ENCODE measurements at places on chromosomes 16 and 17.

DNA sequence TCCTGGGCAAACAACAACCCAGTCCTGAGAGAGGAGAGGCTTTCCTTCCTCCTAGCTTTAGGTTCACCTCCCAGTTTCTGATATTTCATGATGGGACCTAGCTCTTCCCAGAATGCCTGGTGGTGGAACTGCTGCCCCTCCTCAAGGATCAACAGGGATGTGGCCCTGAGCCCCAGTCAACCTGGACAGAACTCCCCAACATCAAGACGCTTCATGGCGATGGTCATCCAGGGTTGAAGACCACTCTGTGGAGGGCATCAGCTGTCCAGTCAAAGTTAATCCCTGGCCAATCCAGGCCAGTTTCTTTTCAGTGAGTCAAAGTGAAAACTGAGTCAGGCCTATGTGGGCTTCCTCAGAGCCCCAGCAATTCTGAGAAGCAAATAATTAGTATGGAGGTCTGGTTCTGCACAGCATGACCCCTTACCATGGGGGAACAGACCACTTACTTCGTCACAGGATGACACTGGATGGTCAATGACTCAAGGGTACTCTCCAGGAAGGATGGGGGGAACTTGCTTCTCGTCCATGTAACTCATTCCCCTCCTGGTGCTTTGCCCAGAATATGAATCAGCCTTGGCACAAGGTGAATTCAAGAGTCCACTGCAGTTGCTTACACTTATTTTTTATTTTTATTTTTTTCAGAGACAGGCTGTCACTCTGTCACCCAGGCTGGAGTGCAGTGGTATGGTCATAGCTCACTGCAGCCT lies 14.7 kb upstream of the XYLT2 start:
- peak; percentile 93 for DNase-seq

GRCh38 chr16:50323335-50324011 lies 45.3 kb downstream of the BRD7 start:
- peak; percentile 62 for DNase-seq

- DNase-seq, result no peak
Measured at GRCh38 chr16:73743665-73744496, 552.7 kb upstream of the PSMD7 start.

DNA sequence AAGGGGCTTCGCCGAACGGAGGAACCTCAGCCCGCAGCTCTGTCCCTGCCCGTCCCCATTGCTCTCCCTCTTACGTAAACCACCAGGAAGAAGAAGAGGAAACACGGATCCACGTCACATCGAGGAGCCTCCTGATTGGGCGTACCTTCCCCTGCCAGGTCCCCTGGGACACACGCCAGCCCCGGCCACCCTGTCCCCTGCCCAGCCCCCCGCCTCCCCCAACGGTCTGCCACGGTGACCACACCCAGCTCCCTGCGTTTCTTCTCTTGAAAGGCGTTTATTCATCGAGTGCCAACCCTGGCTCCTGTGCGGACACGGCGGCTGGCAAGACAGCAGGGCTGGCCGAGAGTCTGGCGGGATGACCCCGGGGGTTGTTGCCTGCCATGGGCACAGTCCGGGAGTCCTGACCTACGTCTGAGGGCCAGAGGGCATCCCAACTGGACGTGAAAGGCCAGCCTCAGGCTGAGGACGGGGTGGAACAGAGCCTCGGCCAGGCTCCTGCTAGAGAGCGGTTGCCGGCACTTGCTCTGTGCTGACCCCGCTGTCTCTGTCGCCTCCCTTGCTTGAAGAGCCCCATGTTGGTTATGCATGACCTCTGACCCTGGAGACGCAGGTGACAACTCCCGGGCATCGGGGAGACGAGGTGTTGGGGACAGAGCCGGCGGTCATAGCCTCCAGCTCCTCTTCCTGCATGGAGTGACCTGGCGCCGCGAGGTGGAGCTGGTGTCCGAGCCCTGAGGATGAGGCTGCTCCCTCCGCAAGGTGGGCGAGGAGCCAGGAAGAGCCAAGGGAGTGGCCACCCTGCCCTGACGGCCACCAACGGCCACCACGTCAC lies 40.5 kb upstream of the ACSF3 start:
- peak; percentile 49 for DNase-seq

DNA sequence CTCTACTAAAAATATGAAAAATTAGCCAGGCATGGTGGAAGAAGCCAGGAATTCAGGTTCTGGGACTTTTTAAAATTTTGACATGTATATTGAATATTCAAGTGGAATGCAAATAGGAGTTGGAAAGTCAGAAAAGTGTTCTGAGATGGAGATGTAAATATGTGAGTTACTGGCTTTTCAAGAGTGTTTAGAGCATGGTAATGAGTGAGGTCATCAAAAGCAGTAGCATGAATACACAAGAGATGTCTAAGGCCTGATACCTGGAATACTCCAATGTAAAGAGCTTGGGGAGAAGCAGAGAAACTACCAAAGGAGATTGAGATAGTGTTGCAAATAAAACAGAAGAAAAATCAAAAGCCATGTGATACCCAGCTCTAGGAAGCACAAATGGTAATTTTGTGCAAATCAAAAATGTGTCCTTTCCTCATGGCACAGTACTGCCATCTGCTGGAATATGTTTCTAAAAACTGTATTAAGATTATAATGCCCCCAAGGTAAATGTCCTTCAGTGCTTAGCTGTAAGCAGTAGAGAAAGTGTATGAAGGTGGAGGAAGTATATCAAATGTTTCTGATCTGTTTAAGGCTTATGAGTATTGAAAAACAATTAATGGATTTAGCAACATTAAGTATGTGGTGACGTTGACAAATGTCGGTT lies 908.4 kb downstream of the KCNJ18 start:
- peak; percentile 52 for DNase-seq

GRCh38 chr17:42844271-42844670 lies at the start of gene AOC2:
Gene AOC2, plus strand, starts transcription at chr17:42844580. Its CDS starts 47 bp downstream, at chr17:42844627.
- no peak for DNase-seq

GRCh38 chr16:85363881-85364280 lies 249.2 kb upstream of the GSE1 start:
- peak; percentile 74 for DNase-seq

GRCh38 chr17:67594115-67594880 lies 123.4 kb upstream of the NOL11 start:
- DNase-seq, result no peak

GRCh38 chr16:4064950-4065352 lies 51.3 kb downstream of the ADCY9 start:
- no peak for DNase-seq

GRCh38 chr17:21549107-21549687 lies 143.1 kb upstream of the KCNJ18 start:
- peak; percentile 78 for DNase-seq

DNA sequence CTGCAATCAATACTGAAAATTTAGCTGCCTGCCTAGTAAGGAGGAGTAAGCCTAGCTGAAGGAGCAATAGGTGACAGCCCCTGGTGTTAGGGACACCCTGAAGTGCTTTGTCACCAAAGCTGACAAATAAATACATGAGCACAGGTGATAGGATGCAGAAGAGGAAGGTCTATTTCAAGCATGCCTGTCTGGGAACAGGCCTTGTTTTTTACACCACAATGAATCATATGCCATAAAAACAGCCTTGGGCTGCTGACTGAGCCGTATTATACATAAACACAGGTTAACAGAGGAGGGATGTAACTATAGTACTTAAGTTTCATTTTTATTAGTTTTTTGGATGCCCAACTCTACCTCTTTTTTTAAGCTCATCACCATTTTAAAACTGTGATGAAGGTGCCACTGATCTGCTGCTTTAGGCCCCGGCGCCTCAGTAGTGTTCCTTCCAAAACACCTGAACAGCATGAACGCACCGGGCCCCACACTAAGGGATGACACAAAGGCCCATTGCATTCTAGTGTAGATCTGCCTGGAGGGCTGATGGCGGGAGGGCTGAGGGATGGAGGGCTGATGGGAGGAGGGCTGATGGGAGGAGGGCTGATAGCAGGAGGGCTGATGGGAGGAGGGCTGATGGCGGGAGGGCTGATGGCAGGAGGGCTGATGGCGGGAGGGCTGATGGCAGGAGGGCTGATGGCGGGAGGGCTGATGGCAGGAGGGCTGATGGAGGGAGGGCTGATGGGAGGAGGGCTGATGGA lies 150.3 kb downstream of the AATF start:
- DNase-seq, result peak; percentile 10

DNA sequence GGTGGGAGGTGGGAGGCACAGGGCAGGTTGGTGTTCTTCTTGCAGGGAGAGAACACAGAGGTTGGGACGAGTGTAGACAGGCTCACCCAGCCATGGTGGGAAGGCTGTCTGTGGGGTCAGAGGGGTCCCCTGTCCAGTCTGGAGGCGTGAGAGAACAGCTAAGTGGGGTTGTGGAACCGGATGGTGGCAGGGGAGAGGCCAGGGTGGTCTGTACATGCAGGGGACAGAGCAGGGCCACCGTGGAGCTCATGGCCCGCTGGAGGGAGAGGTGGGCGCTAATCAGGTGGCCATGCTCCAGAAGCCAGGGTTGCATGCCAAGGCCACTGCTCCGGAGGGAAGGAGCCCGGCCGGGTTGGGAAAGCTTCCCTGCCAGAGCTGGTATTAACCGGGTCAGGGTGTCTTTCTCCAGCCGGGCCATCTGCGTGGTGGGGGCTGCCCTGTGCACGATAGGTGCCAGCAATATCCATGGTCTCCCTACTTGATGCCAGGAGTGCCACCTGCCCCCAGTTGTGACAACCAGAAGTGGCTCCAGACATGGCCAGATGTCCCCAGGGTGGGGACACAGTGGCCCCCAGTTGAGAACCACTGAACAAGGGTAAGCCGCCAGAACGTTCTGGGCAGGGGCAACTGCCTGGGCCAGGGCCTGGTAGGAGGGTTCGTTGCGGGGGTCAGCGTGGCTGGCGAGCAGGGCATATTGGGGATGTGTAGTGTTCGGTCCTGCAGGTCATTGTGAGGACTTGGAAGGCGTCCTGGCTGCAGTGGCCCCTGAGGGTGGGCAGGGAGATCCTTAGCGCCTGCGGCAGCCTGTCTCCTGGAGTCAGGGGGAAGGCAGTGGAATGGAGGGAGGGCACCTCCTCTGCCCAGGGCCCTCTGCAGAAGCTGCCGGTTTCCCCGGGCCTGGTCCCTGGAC lies 5.1 kb downstream of the SNN start:
- DNase-seq, result no peak

- no peak for DNase-seq
Measured at GRCh38 chr17:37847811-37848331, 76.3 kb upstream of the TBC1D3K start.

DNA sequence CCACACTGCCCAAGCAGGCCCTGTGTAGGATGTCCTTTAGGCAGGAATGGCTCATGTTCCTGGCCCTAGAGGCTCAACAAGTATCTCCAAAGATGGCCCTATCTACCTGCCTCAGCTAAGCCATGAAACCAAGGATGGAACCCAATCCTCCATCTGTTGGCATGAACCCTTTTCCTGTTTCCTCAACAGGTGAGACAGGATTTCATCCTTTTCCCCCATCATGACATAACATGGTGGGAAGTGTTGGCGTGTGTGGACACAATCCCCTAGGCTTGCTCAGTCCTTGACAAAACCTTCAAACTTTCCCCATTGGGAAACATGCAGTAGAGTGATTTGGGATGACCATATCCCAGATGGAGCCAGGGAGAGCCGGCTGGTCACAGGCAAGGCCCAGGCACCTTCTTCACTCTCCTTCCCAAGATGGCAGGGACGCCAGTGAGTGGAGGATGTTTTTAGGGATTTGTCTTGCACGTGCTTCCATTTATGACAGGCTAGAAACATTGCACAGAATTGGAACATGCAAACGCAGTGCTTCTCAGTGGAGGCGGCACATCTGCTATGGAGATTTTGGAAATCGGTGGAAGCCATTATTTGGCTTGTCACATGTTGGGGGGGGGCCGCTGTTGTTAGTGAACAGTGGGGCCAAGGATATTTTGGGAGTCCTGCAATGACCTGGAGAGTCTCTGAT lies 77.0 kb downstream of the MYH11 start:
- DNase-seq, result no peak

DNA sequence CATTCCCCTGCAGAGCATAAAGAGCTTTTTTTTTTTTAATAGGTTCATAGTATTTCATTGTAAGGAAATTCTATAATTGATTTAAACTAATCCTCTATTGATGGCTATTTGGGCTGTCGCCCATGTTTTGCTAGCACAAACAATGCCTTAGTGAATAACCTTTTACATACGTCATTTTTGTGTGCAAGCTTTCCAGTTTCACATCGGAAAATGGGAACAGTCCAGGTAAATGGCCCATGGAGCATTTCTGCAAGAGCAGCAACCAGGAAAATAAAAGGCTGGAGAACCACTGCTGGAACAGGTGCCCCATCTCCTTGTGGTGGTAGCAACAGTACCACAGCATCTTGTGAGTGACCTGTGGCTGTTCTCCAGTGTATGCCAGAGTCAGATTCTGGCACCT lies 48.6 kb downstream of the CDH1 start:
- DNase-seq, result no peak

All from GM23248 (cell line).